Stimulated activated CD8-positive, alpha-beta memory T cell treated with anti-CD3 and anti-CD28 coated beads, Interleukin-2, amount 100 ng/mL, for 48 hours (primary cell): ENCODE measurements at places on chromosomes 12 and 14.
A peak's percentile ranks its signal among the peaks of the same experiment; 100 is the strongest.

DNA sequence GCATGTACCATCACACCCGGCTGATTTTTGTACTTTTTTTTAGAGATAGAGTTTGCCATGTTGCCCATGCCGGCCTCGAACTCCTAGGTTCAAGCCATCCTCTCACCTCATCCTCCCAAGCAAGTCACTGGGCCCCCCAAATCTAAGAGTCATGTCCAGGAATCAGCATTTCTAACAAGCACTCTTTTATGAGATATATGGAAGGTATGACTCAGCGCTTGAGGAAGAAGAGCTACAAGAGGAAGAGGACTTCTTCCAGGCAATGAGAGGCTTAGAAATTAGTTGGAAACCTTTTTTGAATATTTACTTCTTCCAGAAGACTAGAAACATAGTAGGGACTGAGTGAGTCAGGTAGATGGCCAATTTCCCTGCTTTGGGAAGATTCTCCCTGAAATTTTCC is 114.5 kb downstream of the HMGA2 start:
- DNase-seq: no peak

DNA sequence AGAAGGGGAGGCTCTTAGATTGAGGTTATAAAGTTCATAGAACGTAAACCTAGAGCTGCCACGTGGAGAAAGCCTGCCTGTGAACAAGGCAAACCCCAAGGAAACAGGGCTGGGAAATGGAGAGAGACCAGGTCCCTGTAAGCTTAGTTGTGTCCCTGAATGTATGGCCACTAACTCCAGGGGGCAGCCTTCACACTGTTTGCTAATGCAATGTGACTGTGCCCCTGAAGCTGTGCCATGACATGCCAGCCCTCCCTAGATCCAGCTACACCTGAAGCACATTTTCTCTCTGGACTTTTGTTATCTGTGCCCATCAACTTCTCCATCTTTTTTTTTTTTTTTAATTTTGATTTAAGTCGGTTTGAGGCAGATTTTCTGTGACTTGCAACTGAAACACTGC is 60.6 kb upstream of the TMCC3 start:
- DNase-seq: peak; percentile 11

DNA sequence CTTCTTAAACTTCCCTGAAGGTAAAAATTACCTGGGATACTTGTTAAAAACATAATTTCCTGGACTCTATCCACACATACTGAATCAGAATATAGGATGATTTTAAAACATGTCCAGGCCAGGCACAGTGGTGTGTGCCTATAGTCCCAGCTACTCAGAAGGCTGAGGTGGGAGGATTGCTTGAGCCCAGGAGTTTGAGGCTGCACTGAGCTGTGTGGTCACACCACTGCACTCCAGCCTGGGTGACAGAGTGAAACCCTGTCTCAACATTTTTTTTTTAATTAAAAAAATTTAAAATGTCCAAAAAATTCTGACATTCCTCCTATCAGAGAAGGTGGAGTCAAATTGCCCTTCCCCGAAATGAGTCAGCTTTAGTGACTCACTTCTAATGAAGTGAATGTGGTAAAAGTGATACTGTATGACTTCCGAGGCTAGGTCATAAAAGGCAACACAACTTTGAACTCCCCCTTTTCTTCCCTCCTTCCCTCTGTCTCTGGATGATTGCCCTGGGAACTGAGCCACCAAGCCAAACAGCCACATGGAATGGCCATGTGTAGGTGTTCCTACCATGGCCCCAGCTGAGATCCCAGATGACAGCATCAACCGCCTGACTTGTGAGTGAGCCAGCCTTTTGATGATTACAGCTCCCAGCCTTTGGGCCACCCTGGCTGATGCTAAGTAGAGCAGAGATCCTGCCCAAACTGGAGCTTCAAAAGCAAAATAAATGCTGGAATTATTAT is 36.3 kb downstream of the LIMA1 start:
- peak; percentile 31 for DNase-seq

DNA sequence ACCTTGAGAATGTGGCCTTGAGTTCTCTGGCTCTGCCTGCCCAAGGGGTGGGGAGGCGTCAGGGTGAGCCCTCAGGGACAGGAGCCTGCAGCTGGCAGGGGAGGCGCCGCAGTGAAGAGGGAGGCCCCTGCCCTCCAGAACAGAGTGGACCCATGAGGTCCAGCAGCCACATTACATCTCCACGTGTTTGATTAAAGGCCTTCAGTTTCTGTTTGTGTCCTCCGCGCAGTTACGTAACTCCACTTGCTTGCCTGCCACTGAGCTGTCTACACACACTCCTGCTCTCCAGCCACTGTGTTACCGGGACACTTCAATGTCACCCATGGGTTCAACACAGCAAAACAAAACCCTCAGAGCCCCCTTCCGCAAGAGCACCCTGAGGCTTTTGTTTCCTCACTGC is 70.4 kb downstream of the CHGA start:
- no peak for DNase-seq

- DNase-seq: no peak
Measured at GRCh38 chr12:40634517-40635131, 57.6 kb upstream of the CNTN1 start.

- DNase-seq: no peak
Measured at GRCh38 chr12:22088886-22089285, 42.9 kb downstream of the CMAS start.

DNA sequence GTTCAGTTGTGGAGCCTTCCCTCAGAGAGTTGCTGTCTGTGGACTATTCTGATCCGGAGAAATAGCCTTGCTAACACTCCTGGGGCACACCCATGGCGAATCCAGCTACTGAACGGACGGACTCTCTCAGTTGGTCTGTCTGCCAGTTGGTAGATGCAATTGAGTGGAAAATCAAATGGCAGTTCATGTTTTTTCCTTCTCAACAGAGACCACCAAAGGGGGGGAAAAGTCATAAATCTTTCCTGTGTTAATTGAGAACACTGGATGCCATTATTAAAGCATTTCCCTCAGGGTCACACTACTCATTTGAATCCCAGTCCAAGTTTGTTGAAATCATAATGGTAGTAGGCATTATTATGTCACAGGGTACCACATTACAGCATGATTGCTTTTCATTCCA is 354.3 kb upstream of the FAR2 start:
- DNase-seq: no peak

DNA sequence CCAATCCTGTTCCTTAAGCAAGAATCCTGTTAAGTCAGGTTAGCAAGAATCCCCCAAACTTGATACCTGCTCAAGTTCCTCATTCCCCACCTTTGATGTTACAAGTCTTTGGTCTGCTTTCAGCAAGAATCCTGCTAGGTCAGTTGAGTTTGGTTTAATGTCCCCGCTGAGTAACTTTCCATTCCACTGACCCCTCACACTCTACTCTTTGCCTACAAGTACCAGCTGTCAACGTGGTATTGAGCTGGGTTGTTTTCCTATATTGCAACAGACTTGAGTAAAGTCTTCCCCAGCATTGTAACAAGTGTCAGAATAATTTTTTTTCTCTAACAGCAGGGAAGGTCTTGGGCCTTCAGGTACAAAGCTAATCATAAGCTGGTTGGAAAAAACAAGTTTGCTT is 6.3 kb downstream of the PPM1H start:
- DNase-seq: no peak

- no peak for DNase-seq
Measured at GRCh38 chr14:104656014-104656714, 33.3 kb upstream of the INF2 start.

DNA sequence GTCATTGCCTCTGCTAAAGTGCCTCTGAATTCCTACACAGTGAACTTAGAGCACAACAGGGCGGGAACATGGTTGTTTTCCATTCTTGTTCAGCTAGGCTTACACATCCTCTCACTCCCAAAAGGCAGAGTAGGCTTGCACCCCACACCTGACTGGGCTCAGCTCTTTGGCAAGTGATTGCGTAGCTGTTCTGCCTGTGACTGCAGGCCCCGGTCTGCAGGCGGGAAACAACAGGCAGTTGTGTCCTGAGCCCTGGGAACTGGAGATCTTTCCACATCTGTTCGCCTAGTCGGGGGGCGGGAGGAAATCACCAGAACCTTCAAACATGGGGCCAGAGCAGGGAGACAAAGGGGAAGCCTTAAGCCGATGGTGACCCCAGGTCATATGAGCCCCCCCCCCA is 274.7 kb downstream of the ZFP36L1 start:
- DNase-seq: no peak

DNA sequence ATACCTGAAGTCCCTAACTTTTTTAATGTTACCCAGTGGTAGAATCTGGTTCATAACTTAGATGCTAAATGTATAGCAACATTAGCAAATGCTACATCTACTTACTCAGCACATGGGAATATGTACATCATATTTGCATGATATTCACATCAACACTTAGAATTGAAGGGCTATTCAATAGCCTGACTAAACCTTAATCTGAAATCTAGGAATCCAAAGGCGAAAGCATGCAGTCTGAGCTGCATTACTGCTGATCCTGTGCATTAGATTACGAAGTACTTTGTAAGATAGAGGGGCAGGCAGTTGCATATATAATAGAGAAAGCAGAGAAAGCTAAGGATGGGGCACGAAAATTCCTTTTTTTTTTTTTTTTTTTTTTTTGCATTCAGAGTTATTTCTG is 40.4 kb downstream of the SLC38A4 start:
- no peak for DNase-seq

DNA sequence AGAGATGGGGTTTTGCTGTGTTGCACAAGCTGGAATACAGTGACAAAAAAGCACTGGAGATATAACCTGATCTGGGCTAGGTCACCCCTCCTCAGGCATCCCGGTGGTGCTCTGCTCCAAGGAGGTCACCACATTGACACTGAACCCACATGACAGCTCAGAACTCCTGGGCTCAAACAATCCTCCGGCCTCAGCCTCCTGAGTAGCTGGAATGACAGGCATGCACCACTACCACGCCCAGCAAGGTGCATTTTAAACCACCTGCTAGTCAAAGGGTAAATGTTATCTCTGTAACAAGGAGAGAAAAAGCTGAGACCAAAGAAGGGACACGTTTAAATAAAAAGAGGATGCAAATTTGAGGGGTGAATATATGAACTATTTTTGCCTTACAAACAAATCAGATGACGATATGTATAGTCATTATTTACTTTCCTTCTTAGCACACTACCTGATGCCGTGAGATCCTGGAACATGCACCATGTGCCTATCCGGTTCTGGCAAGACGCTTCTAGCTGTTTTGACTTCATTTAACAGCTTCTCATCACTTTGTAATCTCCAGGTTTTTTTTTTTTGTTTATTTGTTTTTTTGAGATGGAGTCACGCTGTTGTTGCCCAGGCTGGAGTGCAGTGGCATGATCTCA is 135.1 kb downstream of the PPM1H start:
- no peak for DNase-seq

DNA sequence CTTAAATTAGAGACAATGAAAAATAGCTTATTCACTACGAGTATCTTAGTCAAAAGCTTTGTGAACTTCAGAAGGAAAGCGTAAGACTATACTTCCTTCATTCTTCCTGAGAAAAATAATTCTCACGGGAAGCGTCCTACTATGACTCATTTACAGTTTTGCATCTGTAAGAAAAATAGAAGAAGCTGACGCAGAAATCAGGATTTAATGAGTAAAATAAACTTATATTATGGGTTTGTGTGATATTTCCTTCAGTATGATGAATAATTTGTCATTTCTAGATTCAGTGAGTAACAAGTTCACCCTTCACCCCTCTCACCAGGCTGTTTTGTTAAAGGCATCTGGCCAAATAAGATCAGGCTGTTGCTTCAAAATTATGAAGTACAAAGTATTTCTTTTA is 17.8 kb upstream of the PDE3A start:
- DNase-seq: no peak

DNA sequence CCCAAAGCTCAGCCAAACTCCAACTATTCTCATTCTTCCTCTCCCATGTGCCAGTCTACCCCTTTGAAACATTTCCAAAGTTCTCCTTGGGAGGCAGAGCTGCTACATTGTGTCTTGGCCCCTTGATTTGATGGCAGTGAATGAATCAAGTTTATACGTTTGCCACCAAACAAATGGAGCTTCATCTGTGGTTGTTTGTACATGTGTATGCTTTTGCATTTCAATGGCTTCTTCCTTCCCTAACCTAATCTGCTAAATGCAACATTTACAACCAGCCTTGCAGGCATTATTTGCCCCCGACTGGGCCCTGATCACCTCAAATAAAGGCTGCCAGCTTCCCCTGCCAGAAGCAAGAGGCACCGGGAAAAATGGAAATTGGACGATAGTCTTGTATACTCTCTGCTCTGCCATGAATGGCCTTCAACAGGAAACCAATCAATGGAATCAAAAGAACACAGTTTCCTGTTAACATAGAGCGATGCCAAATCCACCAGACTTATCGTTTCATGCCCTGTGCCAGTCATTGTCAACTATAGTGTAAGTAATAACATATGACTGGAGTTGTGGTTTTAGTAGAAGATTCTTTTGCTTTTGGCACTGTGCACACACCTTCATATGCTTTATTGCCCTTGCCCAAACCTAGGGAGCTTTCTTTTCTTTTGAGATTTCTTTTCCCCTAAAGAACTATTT is 97.8 kb downstream of the TMEM30B start:
- no peak for DNase-seq

- DNase-seq: no peak
Measured at GRCh38 chr12:6161124-6161882, 36.8 kb upstream of the VWF start.

DNA sequence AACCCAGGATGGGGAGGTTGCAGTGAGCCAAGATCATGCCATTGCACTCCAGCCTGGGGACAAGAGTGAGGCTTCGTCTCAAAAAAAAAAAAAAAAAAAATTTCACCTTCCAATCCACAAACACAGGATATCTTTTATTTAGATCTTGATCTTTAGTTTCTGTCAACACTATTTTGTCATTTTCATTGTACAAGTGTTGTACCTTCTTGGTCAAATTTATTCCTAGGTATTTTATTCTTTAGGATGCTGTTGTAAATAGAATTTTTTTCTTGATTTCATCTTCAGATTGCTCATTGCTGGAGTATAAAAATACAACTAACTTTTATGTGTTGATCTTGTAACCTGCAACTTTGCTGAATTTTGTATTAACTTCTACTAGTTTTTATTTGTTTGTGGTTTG is 60.8 kb downstream of the ARHGAP5 start:
- DNase-seq: no peak

- no peak for DNase-seq
Measured at GRCh38 chr12:120886199-120887018, 17.7 kb downstream of the SPPL3 start.

DNA sequence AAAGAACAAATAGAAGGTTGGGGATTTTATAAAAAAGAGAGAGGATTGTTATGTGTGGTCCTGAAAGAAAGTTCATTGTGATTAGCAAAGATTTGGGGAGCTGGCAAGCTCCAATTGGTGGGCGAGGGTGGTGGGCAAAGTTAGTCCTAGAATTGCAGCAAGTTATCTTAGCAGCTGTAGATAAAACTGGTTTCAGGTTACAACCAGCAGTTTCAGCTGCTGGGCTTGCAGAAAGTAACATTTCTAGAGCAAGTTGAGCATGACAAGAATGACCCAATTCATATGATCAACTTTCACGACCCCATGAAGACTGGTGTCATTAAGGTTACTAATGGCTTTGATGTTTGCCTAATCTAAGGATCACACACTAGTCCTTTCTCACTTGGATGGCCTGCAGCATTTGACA is 177.9 kb upstream of the NUDT4 start:
- no peak for DNase-seq

- no peak for DNase-seq
Measured at GRCh38 chr12:67512061-67512460, 136.5 kb upstream of the DYRK2 start.

GRCh38 chr12:74043343-74043742 is 494.3 kb upstream of the ATXN7L3B start:
- no peak for DNase-seq
